Fibroblast of skin of right biceps (primary cell): ENCODE measurements at places on chromosomes 16 and 17.

GRCh38 chr16:3670711-3671110, 16.2 kb downstream of the DNASE1 start:
- DNase-seq, result no peak

- DNase-seq, result peak; percentile 53
These were observed 13.2 kb downstream of the COPZ2 start for GRCh38 chr17:48024149-48025039.

GRCh38 chr16:84949772-84950436, 61.4 kb downstream of the ZDHHC7 start:
- DNase-seq, result no peak

DNA sequence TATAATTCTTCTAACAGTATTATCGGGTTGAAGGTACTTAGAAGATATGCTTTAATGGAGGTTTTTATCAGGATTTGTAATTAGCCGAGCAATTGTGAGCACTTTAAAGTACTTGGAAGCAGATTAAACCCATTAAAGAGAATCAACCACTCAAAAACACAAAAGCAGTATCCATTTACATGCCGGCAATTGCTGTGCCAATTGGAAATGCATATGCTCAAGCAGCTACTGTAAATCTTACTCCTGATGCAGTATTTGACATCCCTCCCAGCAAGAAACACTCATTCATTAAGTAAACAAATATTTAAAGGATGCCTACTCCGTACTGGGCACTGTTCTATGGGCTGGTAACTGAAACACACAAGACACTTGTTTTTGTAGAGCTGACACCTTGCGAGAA, 11.4 kb upstream of the CCL1 start:
- no peak for DNase-seq

- DNase-seq, result no peak
These were observed 3.0 kb downstream of the SOX9 start for GRCh38 chr17:72123530-72124437.

GRCh38 chr17:10814075-10814474, 10.2 kb upstream of the TMEM238L start:
- no peak for DNase-seq

GRCh38 chr16:26688699-26689098, 378.0 kb upstream of the C16orf82 start:
- DNase-seq, result no peak

DNA sequence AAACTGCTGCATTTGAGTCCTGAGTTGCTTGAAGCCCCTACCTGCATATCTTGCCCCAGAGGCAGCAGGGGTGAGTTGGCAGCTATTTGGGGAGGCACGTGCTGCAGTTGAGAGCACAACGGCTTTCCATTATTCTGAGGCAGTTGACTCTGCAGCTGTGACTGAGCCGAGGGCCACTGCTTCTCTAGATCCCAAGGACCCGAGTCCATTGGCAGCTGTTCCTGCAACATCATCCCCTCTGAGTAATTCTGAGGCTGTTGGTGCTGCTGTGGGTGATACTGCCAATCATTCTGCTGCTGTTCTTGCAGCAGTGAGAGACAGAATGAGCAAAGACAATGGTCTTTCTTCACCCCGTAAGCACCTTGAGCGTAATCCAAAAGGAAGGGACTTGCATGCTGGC, 12.7 kb downstream of the TERF2IP start:
- no peak for DNase-seq

DNA sequence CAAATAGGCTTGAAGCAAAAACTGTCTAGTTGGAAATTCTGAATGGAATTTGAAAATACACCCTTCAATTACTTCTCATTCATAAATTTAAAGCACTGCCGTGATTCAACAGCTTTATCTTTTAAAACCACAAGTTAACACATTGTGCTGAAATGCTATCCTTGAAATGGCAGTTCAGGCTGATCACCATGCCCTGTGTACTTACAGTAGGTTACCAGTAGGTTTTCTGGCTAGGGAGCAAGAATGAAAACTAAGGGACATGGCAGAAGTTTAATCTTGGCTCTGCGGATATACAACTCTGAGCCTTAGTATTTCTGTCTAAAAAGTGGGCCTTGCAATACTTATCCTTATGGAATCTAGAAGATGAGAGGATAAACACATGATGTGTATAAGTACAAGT, 28.0 kb downstream of the NXPH3 start:
- DNase-seq, result no peak

GRCh38 chr17:35743626-35744328, 9.3 kb downstream of the GAS2L2 start:
- DNase-seq, result peak; percentile 30

DNA sequence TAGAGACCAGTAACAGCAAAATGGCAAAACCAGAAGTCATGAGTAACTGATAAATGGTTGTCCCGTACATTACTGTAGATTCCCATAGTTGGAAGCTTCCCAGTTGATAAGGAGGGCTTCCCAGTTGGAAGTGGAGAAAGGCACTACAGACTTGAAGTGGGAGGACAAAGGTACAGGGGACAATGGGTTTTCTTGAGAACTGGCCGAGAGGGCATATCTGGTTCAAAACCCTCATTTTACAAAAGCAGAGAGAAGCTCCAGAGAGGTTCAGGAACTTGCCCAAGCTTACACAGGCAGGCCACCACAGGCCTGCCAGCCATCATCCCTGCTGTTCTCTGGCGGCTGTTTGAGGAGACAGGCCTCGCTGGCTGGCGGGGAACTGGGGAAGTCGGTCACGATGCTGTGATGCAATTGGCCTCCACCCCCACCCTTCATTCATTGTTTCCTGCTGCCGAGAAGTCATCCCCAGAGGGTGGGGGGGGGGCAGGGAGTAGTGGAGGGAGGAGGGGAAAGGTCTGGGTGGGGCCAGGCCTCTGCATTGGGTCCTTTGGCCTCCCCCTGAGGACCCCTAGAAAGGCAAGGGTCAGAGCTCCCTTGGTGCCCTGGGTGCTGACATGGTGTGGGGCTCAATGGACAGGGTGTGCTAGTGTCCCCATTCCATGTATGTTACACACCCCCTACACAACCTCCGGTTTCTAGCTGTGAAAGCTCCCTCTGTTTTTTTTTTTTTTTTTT, 3.0 kb downstream of the UBALD2 start:
- peak; percentile 84 for DNase-seq

DNA sequence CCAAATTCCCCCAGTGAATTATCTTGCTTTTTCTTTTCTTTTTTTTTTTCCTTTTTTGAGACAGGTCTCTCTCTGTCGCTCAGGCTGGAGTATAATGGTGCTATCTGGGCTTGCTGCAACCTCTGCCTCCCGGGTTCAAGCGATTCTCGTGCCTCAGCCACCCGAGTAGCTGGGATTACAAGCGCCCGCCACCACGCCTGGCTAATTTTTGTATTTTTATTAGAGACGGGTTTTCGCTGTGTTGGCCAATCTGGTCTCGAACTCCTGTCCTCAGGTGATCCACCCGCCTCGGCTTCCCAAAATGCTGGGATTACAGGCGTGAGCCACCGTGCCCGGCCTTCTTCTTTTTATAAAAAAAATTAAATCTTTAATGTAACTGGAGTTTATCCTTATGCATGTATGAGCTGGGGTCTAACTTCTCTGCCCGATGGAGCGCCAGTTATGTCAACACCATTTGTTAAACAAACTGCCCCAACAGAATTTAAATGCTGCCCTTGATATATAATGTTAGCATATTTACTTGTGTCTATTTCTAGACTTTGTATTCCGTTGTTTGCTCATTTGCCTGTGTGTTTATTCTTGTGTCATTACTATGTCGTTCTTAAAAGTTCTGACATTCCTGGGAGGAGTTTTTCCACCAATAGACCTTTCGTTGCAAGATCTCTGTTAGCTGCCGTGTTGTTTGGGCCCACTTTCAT, 535 bp upstream of the AURKB start:
- no peak for DNase-seq

- no peak for DNase-seq
These were observed 40.7 kb upstream of the SLC12A3 start for GRCh38 chr16:56824331-56824730.

GRCh38 chr17:74480290-74480689, 13.9 kb downstream of the CD300A start:
- DNase-seq, result no peak
